ENCODE measurements at places on chromosomes 5 and 9. TPM values are rescaled to one million over a fixed set of nuclear protein-coding genes. Genes with fewer than 3 reads are reported as not detected.

TRIM32 gene
- total RNA-seq = 11.6 TPM

PLAC8L1 gene
- not detected for total RNA-seq

PSIP1 gene
- 53.8 TPM for total RNA-seq

TRPM6 gene
- total RNA-seq = 0.14 TPM

- DNase-seq = no peak
These were observed 439.0 kb downstream of the ENC1 start for GRCh38 chr5:74201334-74202081.

PIP5K1B gene
- total RNA-seq = 20.9 TPM

DNA sequence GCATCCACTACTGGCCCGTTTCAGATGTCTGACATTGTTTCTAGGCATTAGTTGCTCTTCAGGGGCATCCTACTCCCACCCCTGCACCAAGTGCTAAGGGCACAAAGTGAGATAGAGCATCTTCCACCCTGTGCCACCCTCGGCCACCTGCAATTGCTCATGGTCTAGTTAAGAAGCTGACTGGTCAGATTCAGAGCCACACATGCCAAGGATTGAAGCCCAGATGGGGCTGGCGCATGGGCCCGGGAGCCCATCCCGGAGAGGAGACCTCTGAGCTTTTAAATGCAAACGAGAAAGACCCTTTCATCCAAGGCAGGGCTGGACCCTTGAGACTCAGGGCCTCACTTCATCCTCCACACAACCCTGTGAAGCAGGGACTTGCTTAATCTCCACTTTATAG, 28.5 kb downstream of the HRH2 start:
- DNase-seq = no peak

DNA sequence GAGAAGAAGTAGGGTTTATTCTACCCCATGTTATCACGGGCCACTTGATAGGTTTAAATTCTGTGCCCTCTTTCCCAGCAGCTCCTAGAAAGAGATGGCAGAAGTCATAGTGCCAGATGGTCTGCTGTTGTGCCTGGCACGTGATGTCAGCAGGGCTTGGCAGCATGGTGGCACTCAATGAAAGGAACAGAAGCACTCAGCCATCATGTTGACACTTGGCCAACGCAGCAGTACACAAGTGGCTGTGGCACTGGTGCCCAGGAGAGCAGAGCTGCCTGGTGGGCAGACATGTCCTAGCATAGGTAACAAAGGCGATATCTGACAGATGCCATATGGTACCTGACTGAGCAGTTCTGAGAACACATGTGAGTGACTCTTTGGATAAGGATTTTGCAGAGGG, 796.4 kb upstream of the ACO1 start:
- no peak for DNase-seq

GRCh38 chr9:21559402-21560280, 77.5 kb upstream of the IFNE start:
- DNase-seq = no peak

DNA sequence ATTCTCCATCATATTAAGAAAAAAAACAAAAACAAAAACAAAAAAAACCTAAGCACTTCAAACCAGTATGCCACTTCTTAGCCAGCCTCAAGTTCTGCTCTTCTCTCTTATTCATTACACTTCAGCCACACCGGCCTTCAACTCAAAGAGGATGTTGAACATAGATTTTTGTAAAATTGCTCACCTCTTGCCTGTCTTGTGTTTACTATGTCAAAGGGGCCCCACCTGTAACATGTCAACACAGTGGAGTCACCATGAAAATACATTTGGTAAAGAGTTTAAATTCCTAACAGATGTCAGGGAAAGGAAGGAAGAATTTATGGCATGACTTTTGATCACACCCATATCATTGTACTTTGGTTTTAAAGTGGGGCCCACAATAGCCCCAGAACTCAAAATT, 121.1 kb upstream of the GHR start:
- DNase-seq = no peak

MROH2B gene
- total RNA-seq = not detected

DNA sequence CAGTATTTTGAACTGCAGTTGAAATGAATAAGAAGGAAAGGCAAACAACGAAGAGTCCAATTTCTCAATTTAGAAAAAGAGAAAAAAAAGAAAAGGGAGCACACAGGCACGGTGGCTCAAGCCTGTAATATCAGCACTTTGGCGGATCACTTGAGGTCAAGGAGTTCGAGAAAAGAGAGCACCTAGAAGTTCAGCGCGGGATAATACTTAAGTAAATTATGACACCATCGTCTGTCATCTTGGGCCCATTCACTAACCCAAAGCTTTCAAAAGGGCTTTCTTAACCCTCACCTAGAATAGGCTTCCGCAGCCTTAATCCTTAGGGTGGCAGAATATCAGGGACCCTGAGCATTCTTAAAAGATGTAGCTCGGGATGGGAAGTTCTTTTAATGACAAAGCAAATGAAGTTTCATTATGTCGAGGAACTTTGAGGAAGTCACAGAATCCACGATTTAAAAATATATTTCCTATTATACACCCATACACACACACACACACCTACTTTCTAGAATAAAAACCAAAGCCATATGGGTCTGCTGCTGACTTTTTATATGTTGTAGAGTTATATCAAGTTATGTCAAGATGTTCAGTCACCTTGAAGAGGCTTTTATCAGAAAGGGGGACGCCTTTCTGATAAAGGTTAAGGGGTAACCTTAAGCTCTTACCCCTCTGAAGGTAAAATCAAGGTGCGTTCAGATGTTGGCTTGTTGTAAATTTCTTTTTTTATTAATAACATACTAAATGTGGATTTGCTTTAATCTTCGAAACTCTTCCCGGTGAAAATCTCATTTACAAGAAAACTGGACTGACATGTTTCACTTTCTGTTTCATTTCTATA, 602 bp upstream of the CD274 start:
- no peak for DNase-seq

- no peak for DNase-seq
These were observed 213.8 kb upstream of the ZNF608 start for GRCh38 chr5:124960266-124960665.

LMNB1 gene
- total RNA-seq = 197 TPM

DNA sequence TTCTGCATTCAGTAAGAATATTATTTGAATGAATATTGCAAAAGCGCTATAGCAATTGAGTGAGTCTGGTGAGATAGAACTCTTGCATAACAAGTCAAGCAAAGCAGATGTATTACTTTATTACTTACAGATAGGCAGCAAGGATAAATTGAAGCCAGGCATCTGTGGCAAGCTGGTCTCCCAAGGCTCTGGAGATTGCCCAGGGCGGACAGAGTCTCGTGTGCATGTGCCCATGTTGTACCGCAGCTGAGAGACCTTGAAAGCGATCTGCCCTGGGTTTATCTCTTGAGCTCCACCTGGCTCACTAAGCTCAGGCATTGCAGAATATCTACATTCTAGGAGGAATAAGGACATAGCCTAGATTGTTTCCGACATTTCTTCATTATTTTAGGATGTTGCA, 591.6 kb downstream of the ISL1 start:
- DNase-seq = no peak

GRCh38 chr5:68861099-68861498, 232.7 kb upstream of the SLC30A5 start:
- DNase-seq = no peak
